CD4-positive, alpha-beta memory T cell (primary cell): ENCODE measurements at places on chromosomes 16 and 17.

GRCh38 chr17:1344521-1344920 is 55.5 kb downstream of the YWHAE start:
- no peak for DNase-seq

GRCh38 chr17:59542960-59543635 is 22.3 kb upstream of the DHX40 start:
- DNase-seq = no peak

- DNase-seq = peak; percentile 57
Observed at GRCh38 chr17:79019632-79020584, 4.1 kb upstream of the C1QTNF1 start.

GRCh38 chr17:20072692-20072992 is 63.5 kb downstream of the SPECC1 start:
- DNase-seq = no peak

DNA sequence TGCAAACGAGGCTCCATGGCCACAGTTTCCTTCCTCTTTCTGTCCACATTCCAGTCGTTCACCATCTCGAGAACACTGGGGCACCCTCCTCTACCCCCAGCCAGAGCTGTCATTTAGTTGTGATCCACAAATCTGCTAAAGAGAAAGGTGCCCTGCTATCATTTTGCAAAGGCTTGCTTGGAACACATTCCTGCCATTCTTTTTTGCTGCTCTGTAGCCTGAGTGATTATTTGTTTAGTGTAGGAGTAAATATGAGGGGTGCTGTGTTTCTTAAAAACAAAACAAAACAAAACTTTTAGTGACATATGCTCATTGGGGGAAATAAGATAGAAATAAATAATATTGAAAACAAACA is 166.7 kb downstream of the PRKCA start:
- no peak for DNase-seq

GRCh38 chr16:17748044-17748719 is 277.4 kb upstream of the XYLT1 start:
- DNase-seq = no peak

GRCh38 chr16:17432901-17433576 is 37.7 kb downstream of the XYLT1 start:
- no peak for DNase-seq

GRCh38 chr17:73465953-73466230 is 154.1 kb upstream of the CDC42EP4 start:
- no peak for DNase-seq

GRCh38 chr17:56937687-56938086 is 23.2 kb downstream of the COIL start:
- no peak for DNase-seq

DNA sequence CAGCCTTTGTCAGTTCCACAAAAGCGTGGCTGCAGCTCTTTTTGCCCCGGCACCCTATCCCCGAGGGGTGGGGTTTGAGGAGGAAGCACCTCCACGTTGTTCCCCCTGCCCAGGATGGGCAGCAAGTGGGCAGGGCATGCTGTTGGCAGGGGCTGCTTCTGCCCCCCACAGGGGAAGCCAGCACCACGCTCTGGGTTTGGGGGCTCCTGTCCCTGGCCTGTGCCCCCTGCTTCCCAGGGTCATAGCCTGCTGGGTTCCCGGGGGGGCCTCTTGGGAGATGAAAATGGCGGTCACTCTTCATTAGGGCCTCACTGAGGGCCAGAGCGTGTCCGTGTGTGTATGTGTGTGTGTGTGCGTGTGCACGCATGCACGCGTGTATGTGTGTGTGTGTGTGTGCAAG is 22.8 kb downstream of the LASP1 start:
- no peak for DNase-seq

GRCh38 chr16:65274566-65274965 is 152.7 kb upstream of the CDH11 start:
- no peak for DNase-seq

GRCh38 chr17:42559075-42559474 is 2.9 kb upstream of the COASY start:
- no peak for DNase-seq

DNA sequence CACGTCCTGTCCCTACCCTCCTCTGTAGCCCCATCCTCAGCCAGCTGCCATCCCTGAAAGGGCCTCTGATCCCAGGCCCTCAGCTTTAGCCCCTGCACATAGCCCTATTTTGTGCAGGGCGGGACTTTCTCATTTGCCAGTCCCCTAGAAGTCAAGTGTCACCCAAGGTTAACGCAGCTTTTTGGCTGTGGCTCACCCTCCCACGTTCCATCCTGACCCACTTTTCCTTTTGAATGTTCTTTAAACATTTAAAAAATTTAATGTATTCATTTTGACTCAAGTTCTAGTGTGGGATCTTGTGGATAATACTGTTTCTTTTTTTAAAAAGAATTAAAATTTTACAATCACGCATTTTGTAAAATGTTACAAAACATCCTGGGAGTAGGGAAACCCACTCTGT is 62.2 kb upstream of the LGALS9 start:
- DNase-seq = no peak

DNA sequence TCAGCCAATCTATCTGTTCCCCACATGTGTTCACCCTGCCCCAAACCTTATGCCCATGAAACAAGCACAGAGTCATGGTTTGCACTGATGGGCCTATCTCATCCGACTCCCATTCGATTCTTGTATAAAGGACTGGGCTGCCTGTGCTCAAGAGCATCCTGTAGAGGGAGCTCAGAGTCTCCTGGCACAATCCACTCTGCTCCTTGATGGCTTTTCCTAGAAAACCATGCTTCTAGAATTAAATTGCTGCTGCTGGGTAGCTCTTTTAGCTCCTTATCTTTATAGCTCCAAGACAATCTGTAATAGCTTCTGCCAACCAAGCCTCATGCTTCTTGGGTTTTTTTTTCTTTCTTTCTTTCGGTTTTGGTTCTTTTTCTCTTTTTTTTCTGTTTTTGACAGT is 9.7 kb downstream of the ZNF19 start:
- no peak for DNase-seq

- no peak for DNase-seq
Observed at GRCh38 chr16:72388007-72388406, 216.1 kb upstream of the PMFBP1 start.

DNA sequence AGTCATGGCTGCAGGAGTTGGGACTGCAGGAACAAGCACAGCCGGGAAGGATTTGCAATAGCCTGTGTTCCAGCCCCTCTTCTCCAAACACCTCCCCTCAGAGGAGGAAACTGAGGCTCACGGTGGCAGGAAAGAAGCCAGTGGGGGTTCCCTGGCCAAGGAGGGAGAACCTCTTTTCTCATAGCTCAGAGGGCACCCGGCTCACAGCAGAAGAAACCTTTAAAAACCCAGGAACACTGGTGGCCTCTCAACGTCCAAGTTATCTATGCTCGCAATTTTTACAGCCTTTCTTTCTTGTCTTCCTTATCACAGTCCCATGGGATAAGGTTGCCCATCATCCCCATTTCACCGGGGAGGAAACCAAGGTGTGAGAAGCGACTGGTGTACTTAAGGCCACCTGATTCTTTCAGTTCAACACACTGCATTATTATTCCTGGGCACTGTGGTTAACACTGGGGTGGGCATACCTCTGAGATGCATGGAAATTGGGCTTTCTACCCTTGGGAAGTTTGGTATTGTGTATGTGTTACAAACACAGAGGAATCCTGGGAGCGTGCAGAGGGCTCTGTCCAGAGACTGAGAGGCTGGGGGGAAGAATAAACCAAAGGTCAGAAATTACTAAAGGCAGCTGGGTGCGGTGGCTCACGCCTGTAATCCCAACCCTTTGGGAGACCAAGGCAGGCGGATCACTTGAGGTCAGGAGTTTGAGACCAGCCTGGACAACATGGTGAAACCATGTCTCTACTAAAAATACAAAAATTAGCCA is 791 bp upstream of the ZNF629 start:
- DNase-seq = no peak

DNA sequence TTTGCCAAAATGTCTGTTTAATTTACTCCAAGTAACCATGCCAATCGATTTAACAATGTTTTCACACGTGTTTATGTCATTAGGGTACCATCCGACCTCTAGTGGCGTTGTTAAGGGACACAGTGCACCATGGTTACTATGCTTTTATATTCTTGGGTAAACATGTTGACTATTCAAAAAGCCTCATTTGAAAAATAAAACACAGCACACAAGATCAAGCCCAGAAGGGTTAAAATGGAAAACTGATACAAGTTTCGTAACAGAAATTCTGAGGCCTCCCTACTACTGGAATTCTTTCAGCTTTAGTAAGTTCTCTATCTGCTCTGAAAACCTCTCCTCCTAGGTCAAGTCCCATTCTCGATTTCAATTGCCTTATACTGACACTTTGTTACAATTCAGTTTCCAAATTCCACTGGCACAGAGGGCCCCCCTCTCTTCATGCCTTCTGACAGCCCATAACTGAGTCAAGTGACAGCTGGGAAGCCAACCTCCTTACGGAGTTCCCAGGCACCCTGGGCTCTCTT is 2.1 kb downstream of the CFAP20 start:
- peak; percentile 82 for DNase-seq

DNA sequence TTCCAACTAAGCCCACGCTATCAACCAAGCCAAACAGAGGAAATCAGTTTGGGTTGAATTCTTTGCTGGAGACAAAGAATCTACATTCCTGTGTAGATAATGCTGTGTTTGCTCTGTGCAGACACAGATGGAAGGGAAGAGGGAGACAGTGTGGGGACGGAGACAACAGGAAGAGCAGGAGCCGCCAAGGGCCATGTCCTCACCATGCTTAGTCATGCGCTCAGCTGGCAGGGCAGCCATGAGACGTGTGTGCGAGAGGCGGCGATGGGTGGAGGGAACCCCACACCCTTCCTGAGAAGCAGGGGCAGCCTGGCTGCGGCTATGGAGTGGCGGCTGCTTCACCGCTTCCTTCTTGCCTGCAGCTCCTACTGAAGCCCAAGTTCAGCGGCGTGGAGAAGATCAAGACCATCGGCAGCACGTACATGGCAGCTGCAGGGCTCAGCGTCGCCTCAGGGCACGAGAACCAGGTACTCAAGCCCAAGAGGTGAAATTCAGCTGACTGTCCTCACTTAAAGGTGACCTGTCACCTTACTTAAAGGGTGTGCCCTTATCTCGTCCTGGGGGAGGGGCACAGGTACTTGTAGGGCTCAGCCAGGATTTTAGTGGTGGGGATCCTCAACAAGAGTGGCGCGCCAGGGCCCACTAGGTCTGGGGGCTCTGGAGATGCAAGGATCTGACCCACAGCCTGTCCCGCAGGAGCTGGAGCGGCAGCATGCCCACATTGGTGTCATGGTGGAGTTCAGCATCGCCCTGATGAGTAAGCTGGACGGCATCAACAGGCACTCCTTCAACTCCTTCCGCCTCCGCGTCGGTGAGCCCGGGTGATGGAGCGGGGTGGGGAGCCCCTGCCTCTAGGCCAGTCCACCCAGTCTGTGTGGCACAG is 47.5 kb downstream of the ADCY7 start:
- peak; percentile 44 for DNase-seq

- DNase-seq = no peak
Observed at GRCh38 chr16:69481901-69482341, 57.5 kb downstream of the CYB5B start.

DNA sequence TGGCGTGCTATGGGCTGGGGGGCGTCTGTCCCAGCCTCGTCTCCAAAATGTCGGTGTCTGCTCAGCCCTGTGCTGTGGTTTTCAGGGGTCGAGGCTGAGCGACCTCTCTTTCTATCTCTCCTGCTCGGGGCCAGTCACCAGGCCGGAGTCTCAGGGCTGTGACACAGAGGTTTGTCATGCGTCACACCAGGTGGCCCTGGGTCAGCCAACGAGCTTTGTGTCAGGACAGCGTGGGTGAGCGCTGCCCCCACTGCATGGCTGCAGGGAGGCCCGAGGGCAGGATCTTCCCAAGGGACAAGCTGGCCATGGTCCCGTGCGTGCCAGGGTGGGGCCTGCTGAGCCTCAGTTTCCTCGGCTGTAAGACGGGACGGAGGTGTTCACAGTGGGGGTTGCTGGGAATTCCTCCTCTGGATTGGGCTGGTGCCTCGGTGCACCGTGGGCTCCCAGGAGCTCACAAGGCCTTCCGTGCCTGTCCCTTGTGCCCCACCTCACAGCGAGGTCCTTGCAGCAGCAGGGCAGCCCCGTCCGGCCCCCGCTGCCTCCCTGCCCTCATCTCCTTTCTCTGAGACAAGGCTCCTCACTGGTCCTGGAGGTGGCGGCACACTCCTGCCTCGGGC is 50.5 kb downstream of the CBFA2T3 start:
- DNase-seq = no peak

GRCh38 chr17:33889766-33890165 is 365.3 kb upstream of the CCL2 start:
- DNase-seq = no peak

- no peak for DNase-seq
Observed at GRCh38 chr17:73247726-73248125, 14.0 kb downstream of the CPSF4L start.

GRCh38 chr16:17105239-17105797 is 365.4 kb downstream of the XYLT1 start:
- DNase-seq = no peak

GRCh38 chr17:17556671-17557070 is 34.8 kb downstream of the PEMT start:
- no peak for DNase-seq

GRCh38 chr16:67357561-67357960 is 30.9 kb downstream of the LRRC36 start:
- no peak for DNase-seq

GRCh38 chr16:87996962-87997880 is 46.0 kb downstream of the BANP start:
- no peak for DNase-seq

GRCh38 chr16:47320546-47321310 is 140.1 kb downstream of the ITFG1 start:
- no peak for DNase-seq

DNA sequence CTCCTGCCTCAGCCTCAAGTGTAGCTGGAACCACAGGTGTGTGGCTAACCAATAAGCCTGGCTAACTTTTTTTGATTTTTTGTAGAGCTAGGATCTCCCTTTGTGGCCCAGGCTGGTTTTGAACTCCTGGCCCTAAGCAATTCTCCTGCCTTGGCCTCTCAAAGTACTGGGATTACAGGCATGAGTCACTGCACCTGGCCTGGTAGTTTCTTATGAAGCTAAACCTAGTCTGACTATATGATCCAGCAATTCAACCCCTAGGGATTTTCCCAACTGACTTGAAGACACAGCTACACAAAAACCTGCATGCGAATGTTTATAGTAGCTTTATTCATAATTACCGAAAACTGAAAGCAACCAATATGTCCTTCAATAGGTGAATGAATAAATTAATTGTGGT is 176.2 kb upstream of the IRX3 start:
- DNase-seq = no peak

GRCh38 chr16:47461598-47462266 is 601 bp downstream of the PHKB start:
- peak; percentile 27 for DNase-seq

GRCh38 chr17:81222906-81223761 is at the start of gene CEP131:
TSS of gene CEP131 (minus strand) at chr17:81222965. CDS start at chr17:81220056, 2,909 bp downstream.
- DNase-seq = peak; percentile 98

DNA sequence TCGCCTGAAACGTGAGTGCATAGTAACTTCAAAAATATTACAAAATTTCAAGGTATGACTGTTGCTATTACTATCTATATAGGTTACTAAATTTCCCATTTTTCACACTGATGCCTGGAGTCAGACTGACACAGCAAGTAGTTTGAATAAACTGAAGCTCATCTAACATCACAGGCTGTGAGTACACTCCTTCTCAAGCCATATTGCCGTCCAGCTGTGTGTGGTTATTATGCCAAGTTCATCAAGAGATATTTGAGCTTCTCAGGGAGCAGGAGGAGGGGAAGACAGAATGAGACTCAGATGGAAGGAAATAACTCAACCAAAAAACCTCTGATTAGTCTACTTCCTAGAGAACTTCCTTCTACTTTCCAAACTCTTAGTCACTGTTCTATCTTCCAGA is 473.9 kb downstream of the TOX3 start:
- no peak for DNase-seq

- no peak for DNase-seq
Observed at GRCh38 chr16:87984632-87985267, 33.5 kb downstream of the BANP start.

GRCh38 chr16:35492225-35492624 is 2032.8 kb downstream of the TP53TG3F start:
- no peak for DNase-seq
